ENCODE measurements at places on chromosomes 16 and 17. TPM values are rescaled to one million over a fixed set of nuclear protein-coding genes. Genes with fewer than 3 reads are reported as not detected.

DNA sequence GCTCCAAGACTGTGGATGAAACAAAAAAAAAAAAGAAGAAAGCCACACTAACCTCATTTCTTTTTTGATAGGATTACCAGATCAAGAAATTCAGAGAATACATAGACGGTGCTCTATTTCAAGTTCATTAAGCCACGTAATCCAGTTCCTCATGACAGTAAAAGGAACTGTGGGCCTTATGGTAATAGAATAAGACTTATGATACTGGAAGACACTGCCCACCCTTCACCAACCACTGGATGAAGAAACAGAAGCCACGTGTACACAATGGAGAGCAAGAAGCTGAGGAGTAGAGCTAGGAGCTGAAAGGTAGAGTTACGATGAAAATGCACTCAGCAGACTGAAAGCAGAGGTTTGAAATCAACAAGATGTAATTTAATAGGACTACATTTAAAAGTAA, 11.2 kb downstream of the NCBP3 start:
- no peak for DNase-seq

DNA sequence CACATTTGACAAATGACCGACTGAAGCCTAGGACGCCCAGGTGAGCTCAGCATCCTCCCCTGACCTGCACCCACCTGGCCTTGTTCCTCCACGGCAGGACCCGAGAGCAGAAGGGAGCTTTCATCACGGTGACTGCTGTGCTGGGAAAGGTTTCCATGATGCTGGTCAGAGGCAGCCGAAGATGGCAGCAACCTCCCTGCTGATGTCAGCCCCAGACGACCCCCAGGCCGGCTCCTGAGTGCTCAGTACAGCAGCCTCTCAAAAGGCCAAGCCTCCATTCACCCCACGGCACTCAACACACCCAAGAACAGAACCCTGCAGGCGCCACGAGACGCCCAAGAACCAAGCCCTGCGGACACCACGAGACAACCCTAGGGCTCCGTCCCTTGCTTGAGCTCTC, 119.8 kb downstream of the ANKRD11 start:
- DNase-seq = no peak

GRCh38 chr17:75091855-75092327, 4.1 kb downstream of the SLC16A5 start:
- DNase-seq = no peak

GRCh38 chr16:22383827-22384226, 9.4 kb upstream of the CDR2 start:
- DNase-seq = no peak

- peak; percentile 80 for DNase-seq
Observed at GRCh38 chr16:48542020-48542473, 67.9 kb downstream of the N4BP1 start.

GRCh38 chr17:10777890-10778289, 26.0 kb downstream of the TMEM238L start:
- DNase-seq = no peak

- DNase-seq = no peak
Observed at GRCh38 chr16:89155851-89156739, 15.5 kb upstream of the CDH15 start.

DNA sequence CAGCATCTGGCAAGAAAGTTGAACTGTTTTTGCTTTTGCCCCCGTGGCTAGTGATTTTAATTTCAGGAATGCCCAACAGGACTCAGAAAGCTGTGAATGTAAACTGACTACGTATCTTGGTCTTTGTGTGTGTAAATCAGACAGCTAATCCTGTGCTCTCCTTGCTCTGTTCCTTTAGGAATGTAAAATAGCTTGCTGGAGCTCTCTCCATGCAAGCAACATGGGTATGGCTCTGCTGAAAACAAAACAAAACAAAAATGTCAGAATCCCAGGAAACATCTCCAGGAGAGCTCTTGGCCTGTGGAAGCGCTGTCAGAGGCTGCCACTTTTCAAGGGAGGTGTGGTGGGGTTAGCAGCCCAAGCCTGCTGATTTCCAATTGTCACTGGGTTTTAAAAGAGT, 161.8 kb upstream of the NOG start:
- no peak for DNase-seq

DNA sequence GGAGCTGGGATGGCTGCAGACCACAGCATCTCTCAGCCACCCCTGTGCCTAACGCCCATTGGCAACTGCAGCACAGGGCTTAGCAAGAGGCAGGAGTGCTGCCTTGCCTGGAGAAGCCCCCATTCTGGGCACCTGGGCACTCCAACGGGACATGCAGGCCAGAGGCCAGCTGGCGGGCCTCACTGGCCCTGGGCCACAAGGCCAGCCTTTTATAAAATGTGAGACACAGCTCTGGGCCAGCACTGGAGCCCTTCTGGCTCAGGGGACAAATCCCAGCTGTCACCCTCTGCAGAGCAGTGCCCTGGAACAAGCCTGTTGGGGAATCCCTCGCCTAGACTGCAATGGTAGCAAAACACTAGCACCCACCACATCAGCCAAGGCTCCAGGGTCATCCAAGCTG, 171.8 kb downstream of the WSCD1 start:
- DNase-seq = no peak

GRCh38 chr17:77251622-77252183, 110.9 kb downstream of the SEC14L1 start:
- DNase-seq = no peak

GRCh38 chr17:1628856-1629503, 346 bp upstream of the SLC43A2 start:
- DNase-seq = peak; percentile 97

DNA sequence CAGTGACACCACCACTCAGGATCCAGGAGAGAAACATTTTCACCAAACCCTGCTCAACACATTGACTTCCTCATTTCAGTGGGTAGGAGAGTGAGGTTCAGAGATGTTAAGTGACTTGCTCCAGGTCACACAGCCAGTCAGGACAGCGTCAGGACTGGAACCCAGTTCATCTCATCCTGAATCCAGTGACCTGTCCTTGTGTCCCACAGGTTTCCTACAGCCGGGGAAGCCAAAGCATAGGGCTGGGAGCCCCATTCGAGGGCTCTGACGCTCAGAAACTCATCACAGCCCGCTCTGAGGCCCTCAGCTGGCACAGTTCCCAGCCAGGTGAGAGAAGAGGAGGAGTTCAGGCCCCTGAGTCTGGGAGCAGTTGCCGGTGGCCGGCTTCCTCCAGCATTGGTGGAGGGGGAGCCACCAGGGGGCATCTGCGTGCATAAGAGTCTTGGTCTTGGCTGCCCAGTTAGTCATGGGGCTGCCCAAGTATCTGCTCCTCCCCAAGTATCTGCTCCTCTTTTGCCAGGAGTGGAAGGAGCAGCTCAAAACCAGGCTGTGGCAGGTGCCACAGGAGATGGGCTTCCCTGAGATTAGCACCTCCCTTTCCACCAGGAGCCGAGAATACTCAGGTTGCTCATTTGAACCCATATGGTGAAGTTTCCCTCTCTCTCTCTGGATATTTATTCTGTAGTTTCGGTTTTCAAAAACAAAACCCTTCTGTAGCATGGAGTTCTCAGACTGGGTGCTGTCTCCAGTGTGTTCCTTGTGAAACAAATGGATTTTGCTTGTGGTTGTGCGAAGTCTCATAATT, 56.0 kb downstream of the TNFRSF13B start:
- peak; percentile 72 for DNase-seq

DNA sequence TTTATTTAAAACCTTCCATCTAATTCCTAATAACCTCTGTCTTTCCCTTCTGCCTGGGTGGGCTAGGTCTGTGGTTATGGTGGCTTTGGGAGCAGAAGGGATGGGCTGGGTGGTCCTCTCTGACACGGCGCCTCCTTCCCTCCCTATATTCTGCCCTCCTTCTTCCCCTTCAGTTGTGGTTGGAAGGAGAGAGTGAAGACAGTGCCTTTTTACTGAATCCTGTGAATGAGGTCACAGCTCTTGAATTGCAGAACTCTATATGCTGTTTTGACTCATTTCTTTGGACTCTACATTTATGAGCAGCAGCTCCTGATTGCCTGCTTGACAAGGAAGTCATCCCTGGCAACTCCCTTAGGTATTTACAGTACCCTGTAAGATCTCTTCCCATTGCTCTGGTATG, 256.0 kb upstream of the ELAC2 start:
- DNase-seq = no peak

DNA sequence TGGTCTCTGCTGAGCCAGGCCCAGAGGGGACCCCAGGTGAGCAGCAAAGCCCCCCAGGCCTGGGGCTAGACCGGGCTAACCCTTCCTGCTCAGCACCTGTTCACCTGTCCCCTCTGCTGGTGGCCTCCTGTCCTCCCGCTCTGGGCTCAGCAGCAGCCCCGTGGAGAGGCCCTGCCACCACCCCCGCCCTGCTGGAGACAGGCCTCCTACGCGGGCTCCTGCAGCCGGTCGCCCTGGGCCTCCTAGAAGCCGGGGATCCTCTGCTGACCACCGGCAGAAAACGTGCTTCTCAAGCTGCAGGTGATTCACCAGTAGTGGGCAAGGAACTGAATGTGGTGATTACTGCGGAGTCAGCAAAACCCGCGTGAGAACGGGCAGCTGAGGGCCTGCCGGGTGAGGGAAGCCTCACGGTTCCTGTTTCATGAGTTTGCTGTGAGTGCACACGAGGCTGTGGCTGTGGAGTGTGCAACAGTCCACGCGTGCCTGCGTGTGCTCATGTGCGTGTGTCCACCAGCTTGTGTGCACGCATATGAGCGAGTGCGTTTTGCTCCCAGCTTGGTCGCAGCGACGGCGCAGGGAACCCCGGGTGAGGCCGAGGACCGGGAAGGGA, 792 bp downstream of the SECTM1 start:
- DNase-seq = peak; percentile 79

GRCh38 chr17:71084219-71084618, 914.9 kb downstream of the KCNJ2 start:
- no peak for DNase-seq

DNA sequence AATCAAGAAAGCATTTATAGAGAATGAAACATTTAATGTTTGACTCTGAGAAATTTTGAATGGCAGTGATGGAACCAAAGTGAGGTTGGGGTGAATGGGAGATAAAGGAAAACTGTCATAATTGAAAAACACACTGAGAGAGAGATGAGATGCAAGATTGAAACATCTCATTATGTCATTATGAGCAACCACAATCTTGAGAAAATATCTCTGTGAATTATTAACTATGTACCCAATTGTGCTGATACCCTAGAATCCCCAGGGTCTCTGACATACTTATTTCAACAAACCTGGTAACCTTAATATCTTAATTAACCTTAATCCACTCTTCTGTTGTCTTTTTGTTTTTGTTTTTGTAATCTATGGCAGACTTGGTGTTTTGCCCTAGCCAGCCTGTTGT, 143.5 kb upstream of the HLF start:
- DNase-seq = no peak

DNA sequence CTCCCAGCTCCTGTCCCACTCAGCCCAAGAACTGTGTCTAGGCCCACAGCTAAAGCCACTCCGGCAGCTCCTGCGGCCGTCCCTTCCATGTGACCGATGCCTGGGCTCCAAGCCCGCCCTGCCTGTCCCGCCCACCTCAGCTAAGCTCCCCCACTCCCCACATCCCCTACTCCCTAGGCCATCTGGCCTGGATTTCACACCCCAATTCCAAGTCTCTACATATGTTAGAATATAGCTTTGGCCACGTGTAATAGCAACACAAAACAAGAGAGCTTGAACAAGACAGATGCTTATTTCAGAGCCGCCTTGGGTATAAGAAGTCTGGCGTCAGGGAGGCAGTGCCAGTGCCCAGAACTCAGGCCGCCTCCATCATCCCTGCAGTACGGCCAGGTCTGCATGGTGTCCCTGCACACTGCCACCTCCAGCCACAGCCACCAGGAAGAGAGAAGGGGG, 30.0 kb upstream of the USP22 start:
- DNase-seq = no peak

- no peak for DNase-seq
Observed at GRCh38 chr16:28520672-28521071, 14.0 kb upstream of the IL27 start.

DNA sequence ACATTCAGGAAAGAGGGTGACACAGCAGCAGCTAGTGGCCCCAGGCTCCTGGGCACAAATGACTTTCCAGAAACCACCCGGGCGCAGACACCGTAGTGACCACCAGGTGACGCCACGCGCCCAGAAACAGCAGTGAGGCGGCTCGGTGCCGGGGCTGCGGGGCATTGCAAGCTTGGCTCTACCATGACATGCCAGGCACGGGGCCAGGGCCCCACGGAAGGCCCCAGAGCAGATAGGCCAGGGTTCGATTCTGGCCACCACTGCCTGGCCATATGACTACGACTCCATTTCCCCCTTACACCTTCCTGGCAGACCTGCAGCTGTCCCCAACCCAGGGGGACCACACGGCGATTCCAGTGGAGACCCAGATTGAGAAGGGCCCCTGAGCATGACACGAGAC, 6.7 kb downstream of the RHBDF1 start:
- peak; percentile 94 for DNase-seq

The KRTAP9-9 gene
- total RNA-seq = not detected

The HS3ST3B1 gene
- 1.1 TPM for total RNA-seq

The KNOP1 gene
- total RNA-seq = 7.1 TPM

The CDT1 gene
- 0.67 TPM for total RNA-seq

The ITGB3 gene
- 6.7 TPM for total RNA-seq

The LRRC59 gene
- 33.8 TPM for total RNA-seq

The NPIPA2 gene
- total RNA-seq = 1.1 TPM
